Central memory CD8-positive, alpha-beta T cell (primary cell): ENCODE measurements at places on chromosomes 6 and 20.

DNA sequence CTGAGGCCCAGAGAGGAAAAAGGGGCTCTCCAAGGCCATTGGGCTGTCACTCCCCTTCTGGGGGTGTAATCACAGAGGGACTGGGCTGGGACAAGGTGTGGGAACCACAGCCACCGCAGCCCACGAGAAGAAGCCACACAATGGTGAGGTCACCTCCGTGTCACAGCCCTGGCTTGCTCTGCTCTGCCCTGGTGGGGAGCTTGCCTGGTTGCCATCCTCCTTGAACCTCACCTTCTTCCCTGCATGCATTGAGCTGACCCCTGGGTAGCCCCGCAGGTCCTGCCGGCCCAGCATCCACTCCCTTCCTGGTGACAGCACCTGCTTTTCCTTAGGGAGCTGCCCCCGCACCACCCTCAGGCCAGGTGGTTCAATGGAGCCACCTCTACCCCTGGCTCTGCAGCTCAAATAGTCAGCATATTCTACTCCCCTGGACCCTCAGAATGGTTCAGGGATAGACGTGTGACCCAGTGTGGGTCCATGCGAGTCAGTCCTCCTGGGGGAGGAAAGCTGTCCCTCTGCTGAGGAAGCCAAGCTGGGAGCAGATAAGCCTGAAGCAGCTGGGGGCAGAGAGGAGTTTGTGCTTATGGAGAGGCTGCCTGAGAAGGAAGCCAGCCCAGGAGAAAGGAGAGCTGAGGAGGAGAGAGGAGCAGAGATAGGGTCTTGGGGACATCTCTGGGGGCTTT lies 21.3 kb downstream of the RBM38 start:
- peak; percentile 20 for DNase-seq

GRCh38 chr6:157912326-157912725 lies 69.3 kb upstream of the SYNJ2 start:
- no peak for DNase-seq

GRCh38 chr20:60882836-60883235 lies 369.2 kb upstream of the CDH4 start:
- no peak for DNase-seq

DNA sequence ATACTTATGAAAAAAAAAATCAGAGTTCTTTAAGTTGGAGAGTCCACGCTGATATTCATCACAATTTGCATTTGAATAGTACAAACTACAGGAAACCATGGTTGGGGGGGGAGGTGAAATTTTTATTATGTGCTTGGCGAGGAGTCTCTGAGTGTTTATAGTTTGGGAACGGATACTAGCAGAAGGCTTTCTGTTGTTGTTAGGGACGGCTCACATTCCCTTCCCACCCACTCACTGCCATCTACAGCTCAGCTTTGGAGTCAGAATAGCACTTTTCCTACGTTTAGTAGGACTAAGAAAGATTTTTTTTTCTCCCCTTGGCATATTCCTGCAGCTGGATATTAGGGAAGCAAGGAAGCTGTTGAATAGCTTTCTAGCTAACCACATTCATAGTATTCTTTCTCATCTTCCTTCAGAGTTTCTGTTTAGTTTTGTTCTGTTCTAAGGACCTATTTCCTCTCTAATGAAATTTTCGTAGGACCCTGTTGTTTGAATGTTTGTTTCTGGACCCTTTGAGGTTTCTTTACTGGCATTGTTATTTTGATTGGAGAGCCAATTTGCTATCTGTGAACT lies 235.1 kb upstream of the ZNF217 start:
- no peak for DNase-seq

GRCh38 chr6:125273965-125274364 lies 27.8 kb downstream of the HDDC2 start:
- no peak for DNase-seq

DNA sequence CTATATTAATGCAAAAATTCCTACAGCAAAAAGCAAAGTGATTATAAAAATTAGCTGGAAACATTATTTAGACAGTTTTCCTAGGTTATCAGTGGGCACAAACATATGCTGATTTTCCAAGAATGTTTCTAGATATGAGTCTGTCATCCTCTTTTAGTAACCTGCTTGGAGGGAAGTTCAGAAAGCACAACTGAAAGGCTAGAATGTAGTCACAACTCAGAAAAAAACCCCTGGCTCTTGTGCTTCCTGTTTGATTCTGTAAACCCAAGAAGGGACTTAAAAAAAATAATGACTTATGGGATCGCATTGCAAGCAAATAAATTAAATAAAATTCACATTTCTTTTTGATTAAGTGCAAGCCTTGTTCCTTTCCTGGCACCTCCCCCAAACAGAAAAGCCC lies 708.4 kb upstream of the EPHA7 start:
- DNase-seq, result no peak

DNA sequence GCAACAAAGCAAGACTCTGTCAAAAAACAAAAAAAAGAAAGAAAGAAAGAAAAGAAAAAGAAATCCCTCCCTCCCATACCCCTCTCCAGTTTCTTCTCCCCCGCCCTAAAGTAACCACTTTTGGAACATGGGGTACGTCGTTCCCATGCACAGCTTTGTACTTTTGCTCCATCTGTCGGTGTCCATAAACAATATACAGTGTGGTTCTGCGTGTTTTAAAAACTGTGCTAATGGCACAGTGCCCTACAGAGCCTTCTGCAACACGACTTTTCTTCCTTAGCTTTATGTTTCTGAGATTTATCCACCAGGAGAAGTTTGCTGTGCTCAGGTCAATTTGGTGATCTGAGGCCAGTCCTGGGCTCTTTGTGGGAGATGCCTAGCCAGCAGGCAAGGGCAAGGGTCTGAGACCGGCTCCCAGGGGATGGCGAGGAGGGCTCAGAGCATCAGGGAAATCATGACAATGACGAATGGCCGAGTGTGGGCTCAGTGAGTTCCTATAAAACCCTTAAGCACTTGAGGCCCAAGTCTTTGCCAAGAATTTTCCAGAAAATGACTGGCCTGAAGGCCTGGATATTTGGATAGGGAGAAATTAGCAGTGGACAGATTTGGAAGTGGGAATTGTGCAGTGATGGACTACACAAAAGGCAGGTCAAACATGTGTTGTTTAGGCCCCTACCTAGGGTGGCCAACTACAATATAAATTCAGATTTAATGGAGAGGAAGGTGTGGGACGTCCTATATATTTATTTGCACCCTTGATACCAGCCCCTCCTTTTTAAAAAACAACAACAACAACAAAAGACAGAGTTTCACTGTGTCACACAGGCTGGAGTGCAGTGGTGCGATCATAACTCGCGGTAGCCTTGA lies 1.9 kb upstream of the BCAS4 start:
- no peak for DNase-seq

GRCh38 chr6:35796236-35796635 lies 887 bp downstream of the CLPS start:
- DNase-seq, result no peak

DNA sequence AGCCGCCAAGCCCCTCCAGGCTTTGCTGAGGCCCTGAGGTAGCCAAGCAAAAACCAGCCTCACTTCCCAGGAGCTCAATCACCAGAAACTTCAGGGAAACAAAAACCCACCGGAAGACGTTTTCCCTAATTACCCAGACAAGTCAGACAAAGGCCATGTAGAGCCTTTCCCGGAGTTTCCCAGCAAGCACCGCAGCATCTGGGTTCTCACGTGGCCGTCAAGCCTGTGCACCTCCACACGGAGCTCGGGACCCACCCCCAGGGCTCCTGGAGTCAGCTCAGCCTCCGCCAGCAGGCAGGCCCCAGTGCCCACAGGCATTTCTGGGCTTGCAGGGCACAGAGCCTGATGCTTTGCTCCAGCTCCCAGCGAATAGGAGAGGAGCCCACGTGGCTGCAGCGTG lies 10.1 kb upstream of the MRGBP start:
- DNase-seq, result no peak

GRCh38 chr6:156190270-156190669 lies 586.9 kb upstream of the ARID1B start:
- no peak for DNase-seq

GRCh38 chr20:62716198-62716940 lies 7.7 kb downstream of the NTSR1 start:
- no peak for DNase-seq

- peak; percentile 27 for DNase-seq
These were observed 296.5 kb downstream of the THBS2 start for GRCh38 chr6:168956884-168957730.

DNA sequence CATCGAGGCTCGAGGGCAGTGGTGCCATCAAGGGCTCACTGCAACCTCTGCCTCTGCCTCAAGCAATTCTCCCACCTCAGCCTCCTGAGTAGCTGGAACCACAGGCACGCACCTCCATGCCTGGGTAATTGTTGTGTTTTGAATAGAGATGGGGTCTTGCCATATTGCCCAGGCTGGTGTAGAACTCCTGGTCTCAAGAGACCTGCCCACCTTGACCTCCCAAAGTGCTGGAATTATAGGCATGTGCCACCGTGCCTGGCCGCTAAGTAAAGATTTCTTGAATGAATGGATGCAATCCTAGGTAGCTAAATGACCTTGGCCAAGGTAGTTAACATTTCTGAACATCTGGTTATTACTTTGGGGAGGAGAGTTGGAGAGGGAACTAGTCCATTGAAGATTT lies 7.4 kb downstream of the SCAF8 start:
- DNase-seq, result no peak
